ENCODE measurements at places on chromosomes 3 and 15. TPM values are rescaled to one million over a fixed set of nuclear protein-coding genes. Genes with fewer than 3 reads are reported as not detected.

DNA sequence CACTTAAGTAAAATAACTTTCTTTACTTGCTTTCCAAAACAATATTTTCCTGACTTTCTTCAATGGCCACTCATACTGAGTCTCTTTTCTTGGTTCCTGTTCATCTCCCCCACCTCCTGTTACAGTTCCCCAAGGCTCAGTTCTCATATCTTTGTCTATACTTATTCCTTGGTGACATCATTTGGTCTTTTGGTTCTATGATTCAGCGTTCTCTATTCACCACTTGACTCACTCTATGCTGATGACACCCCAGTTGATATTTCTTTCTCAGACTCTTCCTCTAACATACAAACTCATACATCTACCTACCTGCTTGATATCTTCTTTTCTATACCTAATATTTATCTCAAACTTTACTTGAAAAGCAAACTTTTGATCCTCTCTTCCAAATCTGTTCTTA lies 85.0 kb upstream of the P3H2 start:
- H3K36me3 ChIP-seq = no peaks in the 10 kb centered on the region
- no peaks in the 10 kb centered on the region for H3K4me1 ChIP-seq
- no peak overlapping the region for H3K27ac ChIP-seq
- no peak for DNase-seq

The WDR48 gene
- total RNA-seq = 24.1 TPM

The RAB6B gene
- 5.1 TPM for total RNA-seq

DNA sequence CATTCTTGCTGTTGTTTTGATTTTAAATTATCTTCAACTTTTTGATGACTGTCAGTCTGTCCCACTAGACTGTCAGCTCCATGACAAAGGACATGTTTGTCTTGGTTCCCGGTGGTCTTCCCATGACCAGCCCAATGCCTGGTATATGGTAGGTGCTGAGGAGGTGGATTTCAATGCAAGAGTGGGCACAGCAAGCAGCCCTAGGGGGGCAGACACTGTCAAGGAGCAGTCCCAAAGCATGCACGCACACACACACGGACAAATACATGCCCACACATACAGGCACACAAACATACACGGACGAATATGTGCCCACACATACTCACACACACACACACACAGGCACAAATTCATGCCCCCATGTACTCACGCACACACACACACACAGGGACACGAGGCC lies 12.0 kb downstream of the KLF15 start:
- H3K27ac ChIP-seq = no peak overlapping the region
- H3K36me3 ChIP-seq = peaks cover 11% of the 10 kb centered on the region
- no peaks in the 10 kb centered on the region for H3K4me1 ChIP-seq

DNA sequence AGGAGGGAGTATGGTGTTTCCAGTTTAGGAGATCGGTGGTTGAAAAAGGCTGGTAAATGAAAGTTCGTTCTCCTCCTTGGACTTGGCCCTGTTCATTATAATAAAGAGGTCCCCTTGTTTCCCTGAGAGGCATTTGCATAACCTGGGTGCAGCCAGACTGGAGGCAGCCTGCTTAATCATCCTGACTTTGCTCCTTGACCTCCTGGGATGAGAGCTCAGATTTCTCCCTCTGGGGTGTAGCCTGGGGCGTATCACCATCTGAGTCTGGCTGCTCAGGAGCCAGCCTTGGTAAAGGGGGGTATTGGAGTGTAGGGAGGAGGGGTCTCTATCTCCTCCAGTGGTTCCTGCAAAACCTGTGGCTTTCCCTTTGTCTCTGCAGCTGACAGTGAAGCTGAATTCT lies 21.3 kb upstream of the ACAD9 start:
- H3K27me3 ChIP-seq = no peaks in the 10 kb centered on the region
- DNase-seq = no peak
- H3K4me1 ChIP-seq = no peaks in the 10 kb centered on the region
- no peaks in the 10 kb centered on the region for H3K36me3 ChIP-seq
- H3K4me3 ChIP-seq = no peak overlapping the region
- no peak overlapping the region for H3K27ac ChIP-seq

GRCh38 chr3:159872374-159873109 lies 116.1 kb upstream of the IL12A start:
- H3K36me3 ChIP-seq = no peaks in the 10 kb centered on the region
- no peaks in the 10 kb centered on the region for H3K4me1 ChIP-seq
- H3K27ac ChIP-seq = peak overlapping the region; percentile 74
- H3K4me3 ChIP-seq = no peak overlapping the region

- no peak overlapping the region for H3K27ac ChIP-seq
- H3K36me3 ChIP-seq = no peaks in the 10 kb centered on the region
- peaks cover 8% of the 10 kb centered on the region for H3K4me1 ChIP-seq
- H3K27me3 ChIP-seq = no peaks in the 10 kb centered on the region
- no peak for DNase-seq
- H3K4me3 ChIP-seq = no peak overlapping the region
These were observed 138.4 kb downstream of the PLCL2 start for GRCh38 chr3:17023006-17023664.

DNA sequence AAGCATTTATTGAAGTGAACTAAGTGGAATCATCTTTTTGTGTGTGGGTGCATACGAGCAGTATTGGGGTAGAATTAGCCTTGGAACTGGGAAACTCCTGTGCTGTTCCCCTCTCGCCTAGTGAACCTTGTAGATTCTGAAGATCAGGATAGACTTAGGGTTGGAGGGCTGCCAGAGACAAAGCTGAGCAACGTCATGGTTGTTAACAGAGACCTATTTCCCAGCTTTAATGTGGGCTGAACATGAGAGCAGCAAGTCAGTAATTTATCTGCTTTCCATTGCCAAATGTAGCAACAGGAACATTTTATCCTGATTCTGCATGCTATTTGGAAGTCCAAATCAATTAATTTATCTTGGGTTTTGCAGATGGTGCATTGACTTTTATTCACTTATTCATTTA lies 246.6 kb downstream of the IL20RB start:
- H3K27me3 ChIP-seq = no peaks in the 10 kb centered on the region
- H3K36me3 ChIP-seq = no peaks in the 10 kb centered on the region
- H3K4me3 ChIP-seq = no peak overlapping the region
- peak; percentile 1 for DNase-seq
- H3K27ac ChIP-seq = no peak overlapping the region
- no peaks in the 10 kb centered on the region for H3K4me1 ChIP-seq

The BFSP2 gene
- total RNA-seq = not detected

The FAM98B gene
- total RNA-seq = 30.3 TPM
